ENCODE measurements at places on chromosomes 5 and 9.

- no peak for DNase-seq
Observed at GRCh38 chr9:75855509-75855908, 35.0 kb upstream of the PCSK5 start.

DNA sequence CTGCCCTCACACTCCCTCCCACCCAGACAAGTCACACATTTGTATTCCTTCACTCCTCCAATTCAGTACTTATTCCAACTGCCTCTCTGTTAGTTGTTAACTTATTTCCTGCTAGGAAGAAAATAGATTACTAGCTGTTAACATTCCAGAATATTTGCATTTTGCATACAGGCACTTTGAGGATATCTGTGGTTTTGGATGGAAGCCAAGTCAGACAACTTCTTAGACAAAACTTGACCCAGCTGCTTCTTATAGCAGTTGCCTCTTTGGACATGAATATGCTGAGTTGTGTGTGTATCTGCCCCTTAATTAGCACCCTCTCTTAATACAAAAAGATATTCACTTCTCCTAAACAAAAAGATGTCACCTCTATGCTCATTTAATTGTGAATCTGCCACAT is 1280.6 kb upstream of the ACO1 start:
- no peak for DNase-seq

DNA sequence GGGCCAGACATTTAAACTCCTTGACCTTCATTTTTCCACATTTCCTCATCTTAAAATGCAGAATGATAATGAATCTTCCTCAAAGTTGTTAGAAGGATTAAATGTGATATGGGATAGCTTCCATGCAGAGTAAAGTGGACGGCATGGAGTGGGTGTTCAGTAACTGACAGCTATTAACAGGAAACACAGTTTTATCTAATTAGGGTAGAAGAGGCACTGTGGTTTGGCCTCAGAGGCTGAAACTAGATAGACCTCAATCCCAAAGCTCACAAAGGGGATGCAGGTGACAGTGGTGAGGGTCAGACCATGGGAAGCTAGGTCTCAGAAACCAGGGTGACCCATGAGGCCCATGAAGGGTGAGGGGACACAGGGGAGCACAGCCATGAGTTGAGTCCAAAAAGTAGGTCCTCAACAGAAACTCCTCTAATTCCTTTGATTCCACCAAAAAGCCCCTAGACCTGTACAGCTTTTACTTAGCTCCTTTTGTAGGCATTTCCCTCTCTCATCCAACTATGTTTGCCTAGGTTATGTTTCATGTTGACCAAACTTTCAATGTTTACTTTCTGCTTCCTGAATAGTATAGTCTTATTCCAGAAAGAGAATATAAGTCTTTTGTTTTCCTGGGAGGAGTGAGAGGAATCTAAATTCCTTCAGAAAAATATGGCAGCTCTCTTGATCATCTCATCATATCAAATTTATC is 27.9 kb upstream of the GLDC start:
- no peak for DNase-seq

GRCh38 chr5:120695368-120695880 is 231.3 kb downstream of the PRR16 start:
- no peak for DNase-seq

DNA sequence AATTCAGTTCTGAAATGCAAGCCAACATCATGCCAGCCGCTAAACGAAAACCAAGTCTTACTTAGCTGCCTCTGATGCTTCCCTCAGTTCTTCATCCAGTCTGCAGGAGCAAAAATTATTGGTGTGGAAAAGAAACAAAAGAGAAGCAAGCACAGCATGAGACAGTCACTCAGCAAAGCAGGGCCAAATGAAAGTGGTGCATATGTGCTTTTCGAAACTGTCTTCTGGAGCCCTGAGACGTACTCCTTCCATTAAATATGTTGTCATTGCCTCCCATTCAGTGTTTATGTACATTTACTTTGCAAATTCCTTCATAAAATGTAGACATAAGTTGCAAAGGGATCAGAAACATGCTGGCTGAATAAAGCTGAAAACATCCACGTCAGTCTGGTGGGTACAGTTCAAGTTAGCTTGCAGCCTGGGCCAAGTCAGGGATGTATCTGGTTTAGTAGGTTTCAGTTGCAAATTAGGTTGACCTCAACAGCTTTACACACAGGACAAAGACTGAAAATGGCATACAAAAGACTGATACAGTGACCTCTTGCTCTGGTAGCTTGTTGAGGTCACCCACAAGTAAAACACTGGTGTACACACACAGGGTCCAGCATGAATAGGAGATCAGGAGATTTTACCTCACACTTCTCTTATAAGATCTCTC is 139.7 kb upstream of the PCA3 start:
- no peak for DNase-seq

GRCh38 chr9:88280816-88281382 is 107.3 kb upstream of the SPIN1 start:
- no peak for DNase-seq

DNA sequence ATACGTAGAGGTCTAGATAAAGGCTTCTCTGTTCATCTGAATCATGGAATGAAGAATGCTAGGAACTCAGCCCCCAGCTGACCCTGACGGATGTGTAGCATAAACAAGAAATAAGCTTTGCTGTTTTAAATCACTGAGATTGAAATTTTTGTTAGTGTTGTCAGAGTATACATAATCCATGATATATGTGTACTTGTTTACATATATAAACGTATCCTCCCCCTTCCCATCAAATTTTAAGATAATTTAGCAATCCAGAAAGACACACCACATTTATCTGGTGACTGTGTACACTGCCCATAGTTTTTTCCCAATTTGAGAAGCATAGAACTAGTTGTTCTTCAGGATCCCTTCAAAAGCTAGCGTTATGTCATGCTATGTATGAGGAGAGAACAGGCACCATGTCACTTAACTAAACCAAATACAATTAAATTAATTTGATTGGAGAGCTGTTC is 80.8 kb upstream of the OSMR start:
- DNase-seq = no peak

GRCh38 chr9:122080986-122081385 is 12.1 kb downstream of the TTLL11 start:
- no peak for DNase-seq

- DNase-seq = no peak
Observed at GRCh38 chr5:146005723-146006122, 69.3 kb downstream of the SH3RF2 start.

DNA sequence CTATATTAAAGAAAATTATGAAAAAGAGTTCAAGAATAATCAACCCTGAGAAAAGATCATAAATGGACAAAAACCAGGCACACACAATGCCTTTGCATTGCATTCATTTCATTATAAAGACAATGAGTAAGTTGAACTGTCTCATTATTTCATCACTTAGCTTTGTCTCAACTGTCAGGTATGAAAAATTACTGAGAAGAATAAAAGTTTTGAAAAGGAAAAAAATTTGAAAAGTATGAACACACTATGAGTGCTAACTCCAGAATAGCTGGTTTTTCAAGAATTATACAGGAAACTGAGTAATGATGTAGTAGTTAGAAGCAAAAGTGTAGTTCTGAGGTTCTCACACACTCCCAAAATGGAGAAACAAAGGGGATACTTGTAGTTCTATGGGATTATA is 16.3 kb upstream of the ANXA1 start:
- DNase-seq = no peak

DNA sequence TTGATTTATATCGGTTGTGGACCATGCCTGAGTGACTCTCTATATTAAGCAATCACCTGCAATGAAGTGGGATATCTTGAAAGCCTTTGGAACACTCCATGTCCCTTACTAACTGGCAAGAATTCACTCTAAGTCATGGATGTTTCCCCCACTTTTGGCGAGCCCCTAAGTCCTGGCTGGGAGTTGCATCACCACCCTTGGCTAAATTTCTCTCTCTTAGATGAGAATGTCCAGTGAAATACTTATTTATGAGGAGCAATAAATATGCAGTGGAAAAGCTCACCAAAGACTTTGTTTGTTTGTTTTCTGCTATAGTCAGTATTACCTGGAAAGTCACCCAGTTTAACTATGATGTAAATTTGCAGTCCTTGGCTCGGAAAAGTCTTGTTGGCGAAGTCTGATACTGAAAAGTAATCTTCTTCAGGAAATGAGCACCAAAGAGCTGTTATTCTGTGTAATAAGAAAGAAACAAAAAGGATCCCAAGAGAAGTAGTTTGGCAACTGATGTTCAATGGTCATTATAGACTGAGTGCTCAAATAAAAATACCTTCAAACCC is 333.8 kb downstream of the DMRT2 start:
- DNase-seq = no peak

DNA sequence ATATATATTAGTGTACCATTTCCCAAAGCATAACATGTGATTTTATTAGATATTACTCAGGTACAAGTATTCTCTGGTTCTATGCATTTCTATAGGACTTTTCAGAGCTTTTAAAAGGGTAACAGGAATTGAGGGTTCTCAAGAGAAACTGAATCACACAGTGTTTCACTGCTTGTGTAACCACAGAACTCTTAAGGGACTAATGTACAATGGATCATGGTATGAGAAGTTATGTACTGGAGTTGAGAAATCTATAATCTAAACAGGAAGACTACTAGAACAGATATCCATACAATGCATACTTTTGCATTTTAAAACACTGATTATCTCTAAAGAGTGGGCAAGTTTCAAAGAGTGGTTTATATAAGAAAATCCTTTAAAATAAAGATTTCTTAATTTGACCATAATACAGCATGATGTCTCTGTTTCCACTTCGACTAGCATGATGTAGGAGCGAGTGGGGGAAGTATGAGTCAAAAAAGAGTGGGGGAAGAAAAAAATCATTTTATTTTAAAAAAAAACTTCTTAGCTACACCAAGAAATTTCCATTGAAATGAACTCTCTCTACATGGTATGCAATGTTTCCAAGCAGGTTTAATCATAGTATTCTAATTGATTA is 183.5 kb downstream of the RFX3 start:
- no peak for DNase-seq

DNA sequence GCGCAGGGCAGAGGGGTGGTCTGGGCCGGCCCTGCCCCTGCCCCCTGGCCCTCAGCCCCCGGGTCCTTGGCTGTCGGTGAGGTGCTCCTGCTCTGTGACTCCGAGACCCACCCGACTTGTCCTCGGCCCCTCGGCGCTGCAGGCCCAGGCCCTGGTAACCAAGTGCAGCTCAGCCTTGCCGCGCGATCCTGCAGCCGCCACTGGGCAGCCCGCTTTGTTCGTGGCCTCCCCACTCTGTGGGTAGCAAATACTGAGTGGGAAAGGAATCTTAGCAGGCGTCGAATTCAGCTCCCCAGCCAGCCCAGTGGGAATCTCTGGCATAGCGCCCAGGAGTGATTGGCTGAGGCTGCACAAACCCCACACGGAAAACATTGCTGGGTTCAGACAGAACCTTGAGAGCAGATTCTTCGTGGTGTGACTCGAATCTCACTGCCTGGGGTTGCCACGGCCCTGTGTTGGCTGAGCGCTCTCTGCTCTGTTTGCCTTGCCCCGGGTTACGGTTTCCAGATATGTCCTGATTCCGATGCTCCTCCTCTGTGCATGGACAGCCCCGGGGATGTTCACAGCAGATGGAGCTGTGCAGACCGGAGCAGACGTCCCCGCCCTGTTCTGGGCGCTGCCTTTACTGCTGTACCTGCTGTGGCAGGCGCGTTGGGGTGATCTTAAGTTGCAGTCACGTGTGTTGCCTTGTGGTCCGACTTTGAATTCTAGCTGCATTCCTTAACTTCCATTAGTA is 13.4 kb upstream of the EXOC3 start:
- DNase-seq = no peak

DNA sequence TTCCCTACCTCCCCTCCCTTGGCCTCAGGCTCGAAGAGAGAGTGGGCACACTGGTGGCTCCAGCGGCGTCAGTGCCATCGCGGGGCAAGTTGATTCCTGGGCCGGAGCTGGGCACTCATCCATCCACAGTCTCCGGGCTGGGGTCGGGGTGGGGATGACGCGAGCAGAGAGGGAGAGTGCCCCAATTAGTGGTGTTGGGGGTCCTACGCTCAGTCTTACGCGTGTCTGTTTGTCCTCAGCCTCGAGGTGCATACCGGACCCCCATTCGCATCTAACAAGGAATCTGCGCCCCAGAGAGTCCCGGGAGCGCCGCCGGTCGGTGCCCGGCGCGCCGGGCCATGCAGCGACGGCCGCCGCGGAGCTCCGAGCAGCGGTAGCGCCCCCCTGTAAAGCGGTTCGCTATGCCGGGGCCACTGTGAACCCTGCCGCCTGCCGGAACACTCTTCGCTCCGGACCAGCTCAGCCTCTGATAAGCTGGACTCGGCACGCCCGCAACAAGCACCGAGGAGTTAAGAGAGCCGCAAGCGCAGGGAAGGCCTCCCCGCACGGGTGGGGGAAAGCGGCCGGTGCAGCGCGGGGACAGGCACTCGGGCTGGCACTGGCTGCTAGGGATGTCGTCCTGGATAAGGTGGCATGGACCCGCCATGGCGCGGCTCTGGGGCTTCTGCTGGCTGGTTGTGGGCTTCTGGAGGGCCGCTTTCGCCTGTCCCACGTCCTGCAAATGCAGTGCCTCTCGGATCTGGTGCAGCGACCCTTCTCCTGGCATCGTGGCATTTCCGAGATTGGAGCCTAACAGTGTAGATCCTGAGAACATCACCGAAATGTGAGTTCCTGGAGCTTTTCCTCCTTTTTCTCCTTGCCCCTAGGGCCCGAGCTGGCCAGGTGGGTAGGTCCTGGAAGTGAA is 861 bp downstream of the NTRK2 start:
- DNase-seq = no peak

GRCh38 chr9:81741103-81741502 is 51.8 kb upstream of the TLE1 start:
- DNase-seq = no peak

GRCh38 chr9:70641631-70642030 is 227.2 kb upstream of the KLF9 start:
- no peak for DNase-seq

- DNase-seq = no peak
Observed at GRCh38 chr5:168810641-168811040, 231.5 kb upstream of the PANK3 start.

- no peak for DNase-seq
Observed at GRCh38 chr9:108130905-108131304, 641.3 kb upstream of the KLF4 start.

DNA sequence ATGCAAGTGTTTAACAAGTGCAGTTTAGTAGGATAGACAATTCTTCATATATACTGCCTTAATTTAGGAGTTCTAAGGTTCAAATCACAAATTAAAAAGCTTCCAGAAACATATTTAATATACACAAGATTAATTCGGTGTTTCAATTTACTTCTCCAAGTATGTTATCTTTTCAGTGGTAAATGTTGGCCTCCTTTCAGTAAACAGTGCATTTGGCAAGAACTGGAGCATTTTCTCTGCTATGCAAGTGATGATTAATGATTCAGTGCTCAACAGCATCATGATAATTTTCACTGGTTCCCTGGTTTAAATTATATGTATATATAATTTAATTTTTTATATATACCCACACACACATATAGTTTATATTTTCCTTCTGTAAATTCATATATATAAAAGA is 541.7 kb downstream of the EFNA5 start:
- DNase-seq = no peak

DNA sequence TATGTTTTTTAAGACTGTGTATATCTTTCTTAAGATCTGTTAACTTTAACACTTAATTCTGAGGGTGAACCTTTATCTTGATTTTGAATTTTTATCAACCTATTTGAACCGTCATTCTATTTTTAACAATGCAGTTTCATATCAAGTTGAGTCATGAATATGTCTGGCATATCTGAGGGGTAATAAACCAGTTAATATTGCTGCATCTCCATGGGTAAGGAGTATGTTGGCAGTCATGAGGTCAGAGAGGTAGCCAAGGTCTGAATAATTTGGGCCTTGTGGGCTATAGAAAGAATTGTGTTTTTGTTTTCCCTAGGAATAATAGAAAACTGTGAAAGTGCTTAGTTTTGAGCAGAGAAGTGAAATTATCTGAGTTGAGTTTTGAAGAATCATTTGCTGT is 419.0 kb downstream of the PLK2 start:
- no peak for DNase-seq

- DNase-seq = no peak
Observed at GRCh38 chr5:178194026-178194425, 6.9 kb upstream of the GMCL2 start.

Measured in T-cell (primary cell).